A549 (cell line): ENCODE measurements at places on chromosomes 2 and 18.

GRCh38 chr18:47689371-47689770 lies 241.1 kb downstream of the SMAD2 start:
- DNase-seq: no peak

- no peak for DNase-seq
These were observed 116.3 kb upstream of the CDCA7 start for GRCh38 chr2:173238385-173238784.

- DNase-seq: peak; percentile 69
These were observed 492.0 kb downstream of the TNS1 start for GRCh38 chr2:217510771-217511291.

DNA sequence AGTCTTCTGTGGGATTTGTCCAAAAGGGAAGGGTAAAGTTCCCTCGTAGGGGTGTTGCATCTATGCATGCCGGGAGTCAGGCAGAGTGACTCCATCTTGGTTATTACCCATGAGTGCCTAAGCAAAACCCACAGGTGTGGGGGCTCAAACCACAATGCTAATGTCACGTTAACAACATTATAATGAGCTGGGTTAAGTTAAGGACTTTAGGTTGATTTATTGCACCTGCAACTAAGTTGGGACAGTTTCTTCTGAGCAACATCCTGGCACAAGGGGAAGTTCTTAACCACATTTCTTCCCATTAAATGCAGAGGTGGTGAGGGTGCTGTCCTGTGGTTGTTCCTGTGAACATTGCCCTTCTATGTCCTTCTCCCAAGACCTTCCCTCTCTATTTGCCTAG lies 1596.8 kb upstream of the SLC39A10 start:
- DNase-seq: no peak

GRCh38 chr2:7033136-7033960 lies 116.1 kb downstream of the RNF144A start:
- DNase-seq: no peak

GRCh38 chr2:120551522-120551921 lies 184.1 kb upstream of the GLI2 start:
- DNase-seq: no peak

GRCh38 chr2:59312029-59312428 lies 1070.9 kb upstream of the FANCL start:
- DNase-seq: no peak

GRCh38 chr2:160968183-160968582 lies 192.0 kb upstream of the TANK start:
- DNase-seq: no peak

GRCh38 chr2:240269380-240269779 lies 128.9 kb upstream of the OTOS start:
- no peak for DNase-seq

- no peak for DNase-seq
These were observed 452.3 kb upstream of the ID2 start for GRCh38 chr2:8229546-8229986.

DNA sequence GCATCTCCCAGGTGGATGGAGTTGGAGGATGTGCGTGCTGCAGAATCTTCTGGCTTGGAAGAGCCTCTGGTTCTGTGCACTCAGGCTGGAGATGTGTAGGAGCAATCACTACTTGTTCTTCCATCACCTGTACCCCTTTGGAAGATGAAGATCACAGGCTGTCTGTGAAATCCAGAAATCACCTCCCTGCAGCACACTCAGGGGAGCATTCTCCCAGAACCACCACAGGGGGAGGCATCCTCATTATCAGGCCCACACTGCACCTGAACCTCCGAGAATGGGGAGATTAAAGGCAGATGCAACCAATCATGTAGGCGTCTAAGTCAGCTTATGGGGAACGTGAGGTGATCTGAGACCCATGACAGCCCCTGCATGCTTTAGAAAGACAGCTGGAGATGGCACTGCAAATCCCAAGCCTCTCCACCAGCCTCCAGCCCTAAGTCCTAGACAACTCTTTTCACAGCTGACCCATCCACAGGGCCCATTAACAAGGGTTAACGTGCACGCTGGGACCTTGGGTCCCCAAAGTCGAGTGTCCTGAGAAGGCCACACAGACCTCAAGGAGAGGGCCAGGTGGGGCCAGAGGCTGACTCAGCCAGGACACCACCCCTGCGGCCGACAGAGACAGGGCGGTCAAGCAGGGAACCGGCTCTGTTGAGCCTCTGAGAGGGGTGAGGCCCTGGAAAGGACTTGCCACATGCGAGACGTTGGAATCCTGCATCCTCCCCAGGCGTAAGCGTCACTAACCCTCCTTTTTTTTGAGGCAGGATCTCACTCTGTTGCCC lies 314.9 kb downstream of the EIPR1 start:
- no peak for DNase-seq

DNA sequence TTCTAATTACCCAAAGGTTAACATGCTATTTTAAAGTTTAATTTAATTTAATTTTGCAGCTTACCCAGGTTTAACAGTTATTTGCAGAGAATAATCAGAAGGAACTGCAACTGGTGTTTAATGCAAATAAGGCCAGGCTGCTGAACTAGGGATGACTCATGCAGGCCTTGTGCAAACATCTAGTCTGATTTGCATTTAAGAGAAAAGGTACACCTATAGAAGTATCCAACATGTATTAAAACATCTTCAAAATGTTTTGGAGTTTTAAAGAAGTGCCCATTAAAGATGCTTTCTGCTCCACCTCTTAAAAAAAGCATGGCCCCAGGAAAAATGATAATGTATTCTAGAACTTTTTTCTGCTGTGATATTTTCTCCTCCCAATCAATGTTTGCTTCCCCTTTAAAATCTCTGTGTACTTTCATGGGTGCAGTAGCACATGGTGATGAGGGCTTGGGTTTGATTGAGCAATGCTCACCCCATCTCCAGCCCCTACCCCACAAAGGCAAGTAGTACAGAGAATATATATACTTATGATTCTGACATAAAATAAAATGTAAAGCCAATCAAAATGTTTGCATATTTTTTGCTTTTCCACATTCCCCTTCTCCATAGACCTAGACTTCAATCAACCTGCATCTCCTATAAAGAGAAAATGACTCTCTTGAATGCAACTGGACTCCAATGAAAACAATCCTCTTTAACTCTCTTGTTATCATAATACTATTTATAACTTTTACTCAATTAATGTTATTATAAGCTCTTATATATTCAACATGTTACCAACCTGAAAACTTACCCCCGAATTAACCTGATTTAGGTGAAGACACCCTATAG lies 54.1 kb downstream of the ATP8B1 start:
- DNase-seq: peak; percentile 61

GRCh38 chr18:12290086-12290485 lies 18.0 kb upstream of the TUBB6 start:
- no peak for DNase-seq

DNA sequence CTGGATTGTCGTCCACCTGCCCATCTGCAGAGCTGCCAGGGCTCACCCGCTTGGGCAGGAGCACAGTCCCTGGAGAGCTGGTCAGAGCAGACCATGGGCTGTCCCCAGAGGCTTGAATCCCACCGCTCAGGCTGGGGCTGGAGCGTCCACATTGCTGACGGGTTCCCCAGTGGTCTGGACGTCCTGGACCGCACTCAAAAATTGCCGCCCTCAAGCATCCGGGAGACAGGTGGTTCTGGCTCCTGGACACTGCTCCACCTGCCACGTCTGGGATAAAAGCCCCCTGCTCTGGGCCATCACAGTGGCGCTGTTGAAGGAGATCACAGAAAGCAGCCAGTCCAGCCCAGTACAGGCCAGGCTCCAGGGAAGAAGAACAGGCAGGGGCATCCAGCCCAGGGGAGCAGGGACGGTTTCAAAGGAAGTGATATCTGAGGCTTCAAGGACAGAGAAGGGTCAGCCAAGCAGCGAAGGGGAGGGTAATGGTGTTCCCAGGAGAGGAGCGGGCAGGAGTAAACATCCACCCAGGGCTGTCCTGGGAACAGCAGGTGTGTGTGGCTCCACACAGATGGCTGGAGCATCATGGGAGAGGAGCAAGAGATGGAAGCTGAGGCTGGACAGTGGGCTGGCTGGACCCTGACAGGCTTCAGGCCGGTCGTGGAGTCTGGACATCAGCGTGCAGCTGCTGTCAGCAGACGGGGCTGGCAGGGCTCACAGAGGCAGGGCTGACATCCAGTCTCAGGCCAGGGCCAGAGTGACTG lies 21.9 kb upstream of the ID2 start:
- no peak for DNase-seq

DNA sequence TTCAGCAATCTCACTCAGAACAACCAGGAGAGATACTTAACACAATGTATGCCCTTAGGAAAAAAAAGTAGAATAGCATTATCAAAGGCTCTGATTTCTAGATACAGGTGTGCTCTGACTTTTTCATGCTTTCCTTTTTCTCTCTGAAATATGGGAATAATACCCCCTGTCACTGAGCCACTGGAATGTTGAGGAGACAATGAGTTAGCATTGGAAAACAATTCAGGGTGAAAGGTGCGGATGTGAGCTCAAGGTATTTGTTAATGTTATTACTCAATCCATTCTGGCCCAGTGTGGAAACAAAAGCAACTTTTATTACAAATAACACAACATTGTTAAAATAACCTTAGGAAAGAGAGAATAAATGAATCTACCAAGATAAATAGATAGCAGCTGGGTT lies 228.0 kb downstream of the IKZF2 start:
- DNase-seq: no peak

GRCh38 chr2:118493213-118493612 lies 354.2 kb downstream of the EN1 start:
- no peak for DNase-seq

GRCh38 chr2:222249444-222249843 lies 49.4 kb downstream of the PAX3 start:
- no peak for DNase-seq

DNA sequence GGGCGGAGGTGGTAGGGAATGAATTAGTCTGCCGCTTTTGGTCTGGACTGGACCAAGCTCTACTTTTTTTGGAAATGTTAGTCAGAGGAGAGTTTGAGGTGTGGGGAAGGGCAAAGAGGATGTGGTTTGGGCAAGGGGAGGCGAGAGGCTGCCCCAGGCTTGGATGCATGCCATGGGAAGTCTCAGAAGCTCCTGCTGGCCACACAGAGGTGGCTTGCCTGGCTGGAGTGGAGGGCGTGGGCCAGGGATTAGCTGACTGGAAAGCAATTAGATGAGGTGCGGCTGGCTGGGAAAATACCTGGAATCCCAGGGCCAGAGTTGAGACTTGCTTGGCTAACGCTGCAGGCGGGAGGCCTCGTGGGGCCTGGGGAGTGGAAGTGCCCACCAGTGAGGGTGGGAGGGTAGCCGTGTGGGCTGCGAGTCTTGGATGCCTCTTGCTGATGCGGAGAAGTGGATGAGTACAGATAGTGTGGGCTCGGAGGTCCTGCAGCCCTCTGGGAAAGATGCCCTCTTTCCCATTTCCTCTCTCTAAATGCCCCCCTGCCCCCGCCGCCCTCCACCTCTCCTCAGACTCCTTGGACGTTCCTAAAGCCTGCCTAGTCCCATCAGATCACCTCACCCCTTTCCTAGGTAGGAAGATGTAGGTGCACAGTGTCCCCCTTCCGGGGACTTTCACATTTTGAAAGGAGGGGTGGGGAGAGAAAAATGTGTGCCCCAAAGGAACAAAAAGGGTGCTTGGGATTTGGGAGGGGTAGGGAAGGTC lies 117.6 kb downstream of the SMAD7 start:
- DNase-seq: peak; percentile 46

DNA sequence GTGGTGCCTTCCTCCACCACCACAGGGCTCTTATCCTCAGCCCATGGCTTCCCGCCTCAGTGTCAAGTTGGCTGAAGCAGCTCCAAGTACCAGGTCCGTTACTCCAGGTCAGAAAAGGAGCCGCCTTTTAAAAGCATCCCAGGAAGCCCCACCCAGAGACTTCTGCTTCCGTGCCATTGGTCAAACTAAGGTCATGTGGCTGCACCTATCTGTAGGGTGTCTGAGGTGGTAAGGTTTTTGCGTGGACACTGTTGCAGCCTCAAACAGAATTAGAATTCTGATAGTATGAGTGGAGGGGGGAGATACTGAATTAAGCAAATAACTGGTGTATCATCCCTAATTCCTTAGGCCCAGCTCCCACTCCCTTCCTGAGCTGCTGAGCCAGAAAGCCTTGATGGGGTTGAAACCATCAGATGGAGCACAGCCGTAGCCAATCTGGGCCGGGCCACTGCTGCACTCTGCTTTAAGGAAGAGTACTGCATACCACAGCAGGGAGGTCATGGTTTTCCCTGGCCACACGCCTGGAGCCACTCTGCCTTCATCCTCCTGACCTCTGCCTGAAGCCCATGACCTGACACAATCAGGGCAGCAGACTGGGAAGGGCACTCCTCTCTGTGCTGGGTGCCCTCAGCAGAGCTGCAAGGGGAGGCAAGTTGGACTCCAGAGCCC lies 8.4 kb downstream of the TMEM247 start:
- DNase-seq: no peak

- DNase-seq: no peak
These were observed 363.7 kb upstream of the CHAC2 start for GRCh38 chr2:53403792-53404413.

- DNase-seq: no peak
These were observed 130.0 kb upstream of the FN1 start for GRCh38 chr2:215565897-215566296.

DNA sequence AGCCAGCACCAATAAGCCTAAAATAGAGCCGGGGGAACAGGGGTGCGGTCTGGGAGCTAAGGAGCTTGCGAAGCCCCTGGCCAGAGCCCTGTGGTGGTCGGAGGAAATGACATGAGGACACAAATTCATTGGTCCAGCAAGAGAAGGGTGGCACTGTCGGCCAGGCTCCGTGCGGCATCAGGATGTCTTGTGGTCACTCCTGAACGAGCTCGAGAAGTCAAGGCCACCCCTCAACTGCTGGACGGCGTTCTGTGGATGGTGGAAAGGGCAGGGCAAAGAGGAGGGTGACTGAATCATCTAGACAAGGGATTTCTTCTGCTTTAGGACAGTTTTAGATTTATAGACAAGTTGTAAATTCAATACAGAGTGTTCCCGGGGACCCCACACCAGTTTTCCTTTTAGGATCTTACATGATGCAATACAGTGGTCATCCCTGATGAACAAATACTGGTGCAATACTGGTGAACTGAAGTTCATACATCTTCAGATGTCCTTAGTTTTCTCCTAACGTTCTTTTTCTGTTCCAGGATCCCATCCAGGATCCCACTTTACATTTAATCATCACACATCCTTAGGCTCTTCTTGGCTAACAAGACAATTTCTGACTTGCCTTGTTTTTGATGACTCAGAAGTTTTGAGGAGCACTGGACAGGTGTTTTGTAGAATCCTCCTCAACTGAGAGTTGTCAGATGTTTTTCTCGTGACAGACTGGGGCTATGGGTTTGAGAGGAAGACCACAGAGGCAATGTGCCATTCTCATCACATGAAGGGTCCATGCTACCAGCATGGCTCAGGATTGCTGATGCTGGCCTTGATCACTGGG lies 13.2 kb downstream of the EDAR start:
- no peak for DNase-seq
